Colonic mucosa (tissue), 4 donors: ENCODE measurements at places on chromosomes 1 and 21.

DNA sequence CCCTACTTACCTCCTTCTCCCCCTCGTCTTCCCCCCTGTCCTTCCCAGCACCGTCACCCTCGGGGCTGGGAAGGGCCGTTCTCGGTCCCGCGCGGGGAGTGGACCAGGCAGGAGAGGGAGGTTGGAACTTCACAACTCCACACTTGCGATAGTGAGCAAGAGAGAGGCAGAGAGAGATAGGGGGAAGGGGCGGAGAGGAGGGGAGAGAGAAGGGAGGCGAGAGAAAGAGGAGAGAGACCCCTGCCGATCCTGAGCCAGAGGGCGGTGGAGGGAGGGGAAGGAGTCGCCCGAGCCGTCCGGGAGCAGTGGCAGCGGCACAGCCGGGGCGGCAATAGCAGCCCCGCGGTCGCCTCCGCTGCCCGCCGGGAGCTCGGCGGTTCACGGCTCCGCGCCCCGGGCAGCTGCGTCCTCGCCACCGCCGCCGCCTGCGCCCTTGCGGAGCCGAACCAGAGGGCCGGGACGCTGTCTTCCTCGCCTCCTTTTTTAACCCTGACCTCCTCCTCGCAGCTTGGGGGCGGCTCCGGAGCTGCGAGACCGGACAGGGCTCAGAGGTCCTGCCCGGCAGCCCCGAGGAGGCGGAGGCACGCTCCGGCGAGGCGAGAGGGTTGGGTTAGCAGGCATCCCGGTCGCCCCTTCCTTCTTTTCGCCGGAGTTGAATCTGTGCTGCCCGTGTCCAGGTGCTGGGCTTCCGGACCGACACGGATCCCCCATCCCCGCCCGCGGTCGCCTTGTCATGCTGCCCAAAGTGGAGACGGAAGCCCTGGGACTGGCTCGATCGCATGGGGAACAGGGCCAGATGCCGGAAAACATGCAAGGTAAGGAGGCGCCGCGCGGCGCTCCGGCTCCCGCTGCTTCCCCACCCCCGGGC, 11.7 kb downstream of the NR5A2 start:
- DNase-seq: peak; percentile 61

DNA sequence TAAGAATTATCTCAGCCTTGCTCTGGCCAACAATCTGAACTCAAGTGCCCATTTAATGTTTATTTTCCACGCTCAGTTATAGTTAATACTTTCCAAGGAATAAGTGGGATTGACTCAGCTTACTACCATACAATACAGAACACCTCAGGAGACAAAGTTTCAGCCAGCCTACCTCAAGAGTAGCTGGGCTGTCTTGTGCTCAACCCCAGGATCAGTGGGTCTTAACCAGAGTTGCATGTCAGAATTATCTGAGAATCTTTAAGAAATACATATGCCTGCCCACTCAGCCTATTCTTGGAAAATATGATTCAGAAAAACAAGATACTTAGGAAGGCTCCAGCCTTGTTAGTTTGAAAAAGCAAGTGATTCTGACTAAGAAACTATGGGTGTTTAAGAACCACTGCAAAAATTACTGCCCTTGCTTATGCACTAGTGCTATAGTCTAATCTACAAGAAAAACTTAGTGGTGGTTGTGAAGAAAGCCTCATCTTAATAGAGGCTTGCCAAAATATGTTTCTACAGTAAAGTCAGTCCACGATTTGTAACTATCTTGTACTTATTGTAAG, 20.4 kb downstream of the CDC7 start:
- no peak for DNase-seq

DNA sequence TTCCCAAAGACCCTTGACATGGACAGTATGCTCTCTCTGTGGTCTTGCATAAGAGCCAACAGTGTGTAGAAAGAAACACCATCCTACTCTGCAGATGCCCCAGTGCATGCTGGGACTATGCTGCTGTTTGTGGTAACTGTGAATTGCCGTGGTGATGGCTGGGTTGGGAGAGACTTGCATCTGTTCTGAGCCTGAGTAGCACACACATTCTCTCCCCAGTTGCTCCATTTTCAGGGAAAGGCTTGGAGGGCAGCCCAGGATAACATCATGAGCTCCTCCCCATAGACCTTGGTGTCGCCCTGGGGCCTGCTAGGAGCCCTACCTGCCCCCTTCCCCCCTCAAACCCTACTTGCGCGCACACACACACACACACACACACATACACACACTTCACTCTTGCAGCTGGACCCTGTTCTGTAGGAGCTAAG, 120.9 kb upstream of the IPO9 start:
- no peak for DNase-seq

GRCh38 chr1:1135339-1136136, 19.6 kb upstream of the C1orf159 start:
- DNase-seq: peak; percentile 43

GRCh38 chr1:204437796-204438570, 26.4 kb upstream of the PPP1R15B start:
- DNase-seq: no peak

DNA sequence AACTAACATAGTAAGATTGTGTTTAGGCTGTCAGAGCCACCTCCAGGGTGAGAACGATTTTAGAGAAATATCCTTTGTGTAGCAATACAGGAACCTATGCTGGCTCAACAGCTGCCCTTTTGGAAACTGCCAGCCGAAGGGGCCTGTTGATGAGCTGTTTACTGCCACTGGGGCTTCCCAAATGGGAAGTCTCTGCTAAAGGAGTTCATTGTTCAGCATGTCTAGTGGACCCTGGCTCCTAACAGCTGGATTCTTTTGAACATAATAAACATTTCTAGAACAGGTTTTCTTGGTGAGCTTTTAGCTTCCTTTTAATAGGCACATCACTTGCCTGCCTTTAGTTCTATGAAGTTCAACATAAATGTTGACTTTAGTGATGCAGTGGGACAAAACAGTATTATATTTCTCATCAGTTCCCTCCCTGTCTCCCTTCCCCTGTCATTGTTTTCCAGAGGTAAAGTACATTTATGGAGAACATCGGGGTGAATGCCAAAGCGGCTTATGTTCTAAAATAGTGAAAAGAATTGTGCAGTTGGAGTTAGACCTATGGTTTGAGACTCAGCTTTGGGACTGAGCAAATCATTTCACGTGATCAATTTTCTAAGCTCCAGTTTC, 57.4 kb downstream of the UCK2 start:
- DNase-seq: no peak

DNA sequence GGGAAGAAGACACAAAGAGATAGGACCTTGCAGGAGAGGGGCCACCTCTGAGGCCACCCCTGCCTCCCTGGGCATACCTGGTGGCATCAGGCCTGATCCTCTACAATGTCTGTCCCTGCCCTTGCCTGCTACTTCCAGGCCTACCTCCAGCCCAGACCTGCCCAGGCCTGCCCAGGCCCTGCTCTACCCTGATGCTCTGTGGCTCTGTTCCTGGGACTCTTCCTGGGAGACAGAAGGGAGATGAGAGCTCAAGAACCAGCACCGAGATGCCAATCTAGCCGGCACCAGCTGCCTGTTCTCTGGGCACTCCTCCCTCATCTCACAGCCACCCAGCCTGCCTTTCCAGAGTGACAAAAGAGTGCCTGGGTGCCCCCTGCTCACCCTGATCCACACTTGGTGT, 2.7 kb downstream of the CELF3 start:
- no peak for DNase-seq

- no peak for DNase-seq
Measured at GRCh38 chr1:205963352-205964155, 20.3 kb upstream of the SLC26A9 start.

- peak; percentile 49 for DNase-seq
Measured at GRCh38 chr1:154154534-154155191, at the start of gene NUP210L. TSS of gene NUP210L (minus strand) at chr1:154155073.

DNA sequence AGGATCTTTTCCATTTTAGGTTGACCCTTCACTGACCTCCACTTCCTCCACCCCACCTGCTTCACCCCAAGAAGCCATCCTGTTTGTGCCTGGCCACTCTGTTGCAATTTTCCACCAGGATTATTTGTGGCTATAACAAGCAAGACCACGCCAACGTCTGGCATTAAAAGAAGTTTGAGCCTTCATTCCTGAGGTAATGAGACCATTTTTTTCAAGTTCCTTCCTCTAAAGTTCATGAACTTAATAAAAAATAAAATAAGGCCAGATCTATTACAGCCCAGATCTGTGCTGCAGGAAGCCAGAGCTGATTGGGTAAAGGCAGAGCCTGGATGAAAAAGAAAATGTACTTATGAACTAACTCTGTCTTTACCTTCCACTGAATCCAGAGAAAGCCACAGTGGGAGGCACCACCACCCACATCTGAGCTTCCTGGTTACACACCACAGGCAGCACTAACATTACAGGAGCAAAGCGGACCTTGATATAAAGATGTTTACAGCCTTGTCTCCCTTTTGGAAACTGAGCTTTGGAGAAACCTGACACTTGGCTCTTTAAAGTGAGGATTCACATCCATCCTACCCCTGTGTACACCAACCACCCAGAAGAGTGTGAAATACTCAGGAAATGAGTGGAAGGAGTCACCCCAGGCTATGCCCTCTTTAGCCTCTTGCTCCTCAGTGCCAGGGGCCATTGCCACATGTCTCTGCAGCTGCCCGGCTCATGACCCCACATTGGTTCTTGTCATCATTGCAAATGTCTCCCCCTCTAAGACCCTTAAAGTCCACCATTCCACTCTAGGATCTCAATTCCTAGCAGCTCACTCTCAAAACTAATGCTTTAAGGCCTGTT, 293.6 kb downstream of the PLPP3 start:
- no peak for DNase-seq

DNA sequence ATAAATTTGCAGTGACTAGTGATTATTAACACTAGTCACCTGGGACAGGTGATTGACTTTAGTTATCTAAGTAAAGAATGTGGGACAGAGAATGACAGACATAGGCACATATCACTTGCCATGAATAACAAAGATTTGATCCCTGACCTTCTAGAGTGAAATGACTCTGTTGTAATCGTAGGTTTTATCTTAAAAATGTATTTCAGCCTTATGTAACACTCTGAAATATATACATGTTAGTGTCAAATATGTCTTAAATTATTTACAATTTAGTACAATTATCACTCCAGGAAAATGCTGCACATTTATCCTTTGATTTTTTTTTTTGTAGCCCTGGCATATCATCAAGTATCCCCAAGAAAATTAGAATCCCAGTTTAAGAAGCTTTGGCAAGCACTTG, 186.4 kb upstream of the PTGFR start:
- no peak for DNase-seq

GRCh38 chr1:8765198-8765597, 52.2 kb downstream of the RERE start:
- no peak for DNase-seq

- DNase-seq: no peak
Measured at GRCh38 chr1:214500340-214501055, 50.9 kb downstream of the PTPN14 start.

DNA sequence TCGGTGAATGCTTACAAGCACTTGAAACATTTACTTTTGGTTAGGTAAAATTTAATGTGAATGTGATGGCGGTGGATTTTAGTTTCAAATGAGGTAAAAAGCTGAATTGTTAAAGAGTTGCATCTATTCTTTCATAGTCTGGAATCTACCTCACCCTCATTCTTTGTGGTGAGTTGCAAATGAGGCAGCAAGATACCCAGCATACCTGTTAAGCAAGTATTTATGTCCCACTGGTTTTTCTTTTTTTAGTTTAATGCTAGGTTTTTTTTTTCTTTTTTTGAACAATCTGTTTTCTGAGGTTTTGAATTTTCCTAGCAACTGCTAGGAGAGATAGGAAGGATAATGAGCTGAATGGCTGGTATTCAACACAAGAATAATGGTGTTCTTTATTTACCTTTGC, 127.9 kb upstream of the CACYBP start:
- DNase-seq: no peak

DNA sequence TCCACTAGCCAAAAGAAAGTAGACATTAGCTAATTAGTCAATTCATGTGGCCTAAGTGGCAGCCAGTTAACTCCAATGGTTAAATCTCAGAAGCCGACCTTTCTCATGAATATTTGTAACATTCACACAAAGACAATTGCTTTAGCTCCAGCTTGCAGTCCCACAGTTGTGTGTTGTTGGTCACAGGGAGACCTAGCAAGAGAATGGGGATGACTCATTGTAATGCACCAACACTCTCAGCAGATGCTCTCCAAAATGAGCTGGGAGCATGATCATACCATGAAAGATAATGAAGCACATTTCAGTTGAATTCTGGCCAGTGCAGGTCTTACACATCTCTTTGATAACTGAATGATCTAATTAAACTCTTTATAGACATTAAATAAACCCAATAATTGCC, 160.4 kb downstream of the HLX start:
- no peak for DNase-seq

DNA sequence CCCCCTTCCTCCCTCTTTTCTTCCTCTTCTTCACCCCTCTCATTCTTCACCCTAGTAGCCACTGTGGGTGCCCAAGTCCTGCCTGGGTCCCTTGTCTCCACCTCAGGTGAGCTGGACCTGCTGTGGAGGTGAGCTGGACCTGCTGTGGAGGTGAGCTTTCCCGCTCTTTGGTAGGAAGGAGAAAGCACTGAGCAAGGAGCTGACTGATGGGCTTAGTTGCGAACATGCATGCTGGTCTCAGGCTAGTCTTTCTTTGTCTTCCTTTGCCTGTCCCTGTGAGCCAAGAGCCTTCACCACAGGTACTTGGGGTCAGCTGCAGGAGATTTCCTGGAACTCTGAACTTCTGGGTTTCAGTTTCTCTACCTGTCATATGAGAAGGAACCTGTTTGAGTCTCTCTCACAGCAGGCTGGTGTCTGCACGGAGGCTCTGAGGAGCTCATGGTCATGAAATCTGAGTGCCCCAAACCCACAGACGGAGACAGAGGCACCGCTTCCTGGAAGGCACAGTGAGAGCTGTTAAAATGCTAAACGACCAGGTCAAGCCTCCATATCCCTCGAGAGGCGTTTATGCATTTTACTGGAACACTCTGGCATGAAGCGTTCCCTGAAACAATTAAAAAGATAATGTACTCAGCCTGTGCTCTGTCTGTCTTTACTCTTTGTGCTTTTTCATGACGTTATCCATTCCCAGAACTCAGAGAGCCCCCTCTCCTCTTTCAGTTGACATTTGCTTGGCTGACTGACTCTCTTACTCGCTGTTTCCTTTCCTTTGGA, 69.5 kb downstream of the RHOU start:
- no peak for DNase-seq

- no peak for DNase-seq
Measured at GRCh38 chr21:45357436-45358260, 47.3 kb upstream of the COL18A1 start.

- no peak for DNase-seq
Measured at GRCh38 chr1:77316006-77316405, 34.2 kb downstream of the AK5 start.

GRCh38 chr21:42455196-42455595, 40.8 kb downstream of the RSPH1 start:
- DNase-seq: no peak

DNA sequence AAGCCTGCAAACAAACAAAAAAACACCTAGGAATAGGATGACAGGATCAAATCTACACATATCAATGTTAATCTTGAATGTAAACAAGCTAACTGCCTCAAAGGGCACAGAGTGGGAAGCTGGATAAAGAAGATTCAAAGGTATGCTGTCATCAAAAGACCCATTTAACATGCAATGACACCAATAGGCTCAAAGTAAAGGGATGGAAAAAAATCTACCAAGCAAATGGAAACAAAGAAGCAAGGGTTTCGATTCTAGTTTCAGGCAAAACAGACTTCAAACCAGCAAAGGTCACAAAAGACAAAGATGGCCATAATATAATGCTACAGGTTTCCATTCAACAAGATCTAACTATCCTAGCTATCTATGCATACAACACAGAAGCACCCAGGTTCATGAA, 16.2 kb upstream of the OR2T10 start:
- no peak for DNase-seq

- DNase-seq: peak; percentile 82
Measured at GRCh38 chr21:17462276-17462981, 50.4 kb upstream of the CXADR start.

- DNase-seq: no peak
Measured at GRCh38 chr1:55402142-55402541, 187.0 kb upstream of the USP24 start.

- peak; percentile 97 for DNase-seq
Measured at GRCh38 chr1:58546520-58547308, at the start of gene OMA1. TSS of gene OMA1 (minus strand) at chr1:58546726. CDS start at chr1:58539294, 7,432 bp downstream.
